ENCODE measurements at places on chromosomes 6 and 20. TPM values are rescaled to one million over a fixed set of nuclear protein-coding genes. Genes with fewer than 3 reads are reported as not detected.

ADGRF5 gene
- 32.4 TPM for total RNA-seq

ZBP1 gene
- 3.6 TPM for total RNA-seq

TSBP1 gene
- not detected for total RNA-seq

PCK1 gene
- total RNA-seq, result 131 TPM

DOK5 gene
- 5.4 TPM for total RNA-seq

C6orf141 gene
- total RNA-seq, result 5.0 TPM

AP5S1 gene
- total RNA-seq, result 14.1 TPM

PACRG gene
- 10.4 TPM for total RNA-seq

- H3K27ac ChIP-seq, result peak overlapping the region; percentile 50
- no peaks in the 10 kb centered on the region for H3K36me3 ChIP-seq
- no peaks in the 10 kb centered on the region for H3K4me1 ChIP-seq
- H3K4me3 ChIP-seq, result no peak overlapping the region
Observed at GRCh38 chr20:40293740-40294139, 395.3 kb downstream of the MAFB start.

DNA sequence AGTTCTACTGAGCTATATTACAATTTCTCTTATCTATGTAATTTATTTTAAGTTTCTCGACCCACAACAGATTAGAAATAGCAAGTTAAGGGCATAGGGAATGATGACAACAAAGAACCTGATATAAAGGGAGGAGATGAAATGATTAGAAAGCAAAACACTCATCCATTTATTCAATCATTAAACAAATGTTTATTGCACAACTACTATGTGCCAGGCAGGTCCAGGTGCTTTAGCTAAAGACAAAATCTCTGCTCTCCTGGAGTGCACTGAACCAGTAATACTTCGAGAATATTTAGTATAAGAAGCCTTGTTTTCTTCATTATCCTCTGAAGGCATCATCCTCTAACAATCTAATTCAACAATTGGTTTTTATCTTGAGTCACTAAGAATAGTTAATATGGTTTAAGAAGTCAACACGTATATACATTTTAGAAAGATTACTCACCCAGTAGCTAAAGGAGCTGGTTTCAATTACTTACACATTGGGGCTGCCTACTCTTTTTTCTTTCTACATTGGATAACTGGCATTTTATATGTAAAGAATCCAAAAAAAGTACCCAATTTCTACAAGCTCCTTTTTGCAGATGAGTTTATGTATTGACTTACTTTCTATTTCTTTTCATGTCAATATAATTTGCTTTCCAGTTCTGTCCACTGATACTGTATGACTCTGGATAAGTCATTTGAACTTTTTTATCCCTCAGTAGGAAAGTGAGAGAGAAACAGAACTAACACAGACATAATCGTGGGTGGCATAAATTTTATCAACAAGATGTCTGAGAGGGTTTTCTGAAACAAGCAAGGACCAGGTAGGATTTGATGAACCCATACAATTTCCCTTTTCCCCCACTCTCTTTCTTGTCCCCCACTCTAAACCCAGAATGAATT lies 312.6 kb downstream of the CLIC5 start:
- H3K4me3 ChIP-seq, result no peak overlapping the region
- H3K4me1 ChIP-seq, result no peaks in the 10 kb centered on the region
- H3K27ac ChIP-seq, result no peak overlapping the region

DNA sequence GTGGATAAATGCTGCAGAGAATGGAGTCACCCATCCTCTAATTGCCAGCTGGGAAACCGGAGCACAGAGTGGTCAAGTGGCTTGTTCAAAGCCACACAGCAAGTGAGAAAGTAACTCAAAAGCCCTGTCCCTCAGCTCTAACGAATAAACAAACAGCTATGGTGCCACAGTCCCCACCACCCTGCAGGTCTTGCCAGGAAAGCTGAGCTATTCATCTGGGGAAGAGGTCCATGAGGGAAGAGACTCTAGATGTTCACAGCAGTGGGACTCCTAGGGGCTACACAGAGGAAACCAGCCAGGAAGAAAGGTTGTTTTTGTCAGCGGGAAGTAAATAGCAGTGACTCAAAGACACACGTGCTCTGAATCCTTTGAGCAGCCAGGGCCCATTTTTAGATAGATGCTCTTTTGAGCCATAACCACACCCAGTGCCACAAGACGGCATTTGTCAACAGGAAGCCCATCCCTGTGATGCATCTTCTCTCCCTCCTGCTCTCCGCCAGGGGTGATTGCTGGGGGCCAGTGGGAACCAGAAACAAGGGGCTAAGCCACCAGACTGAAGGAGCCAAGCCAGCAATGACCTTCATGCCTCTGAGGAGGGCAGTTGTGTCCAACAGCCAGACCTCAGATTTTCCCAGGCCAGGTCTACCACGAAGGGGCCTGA lies 32.4 kb upstream of the TCP11 start:
- H3K27ac ChIP-seq, result no peak overlapping the region
- H3K4me3 ChIP-seq, result no peak overlapping the region
- no peaks in the 10 kb centered on the region for H3K27me3 ChIP-seq

DNA sequence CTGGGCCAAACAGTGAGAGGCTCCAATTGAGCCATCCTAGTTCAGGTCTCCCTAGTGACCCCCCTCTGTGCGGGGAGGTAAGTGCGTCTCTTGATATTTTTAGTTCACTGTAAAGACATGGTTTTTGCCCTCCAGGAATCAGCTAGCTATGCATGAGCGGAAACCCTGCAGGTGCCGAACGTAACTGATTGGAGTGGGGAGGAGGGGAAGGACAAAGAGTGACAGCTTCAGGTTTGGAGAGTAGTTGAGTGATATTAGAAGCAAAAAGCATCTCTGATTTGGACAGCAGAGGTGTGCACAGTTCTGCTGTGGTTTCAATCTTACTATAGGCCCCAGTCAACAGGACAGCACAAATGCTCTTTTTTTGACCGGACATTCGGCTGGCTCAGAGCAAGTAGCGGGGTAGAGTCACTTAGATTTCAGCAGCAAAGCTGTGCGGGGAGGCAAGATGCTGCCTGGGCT lies 31.8 kb downstream of the TBC1D7 start:
- no peaks in the 10 kb centered on the region for H3K4me1 ChIP-seq
- peaks cover 96% of the 10 kb centered on the region for H3K36me3 ChIP-seq
- no peak for DNase-seq
- no peaks in the 10 kb centered on the region for H3K27me3 ChIP-seq

- no peak overlapping the region for H3K27ac ChIP-seq
- no peak overlapping the region for H3K4me3 ChIP-seq
- no peaks in the 10 kb centered on the region for H3K27me3 ChIP-seq
- DNase-seq, result no peak
- H3K4me1 ChIP-seq, result no peaks in the 10 kb centered on the region
Observed at GRCh38 chr6:124995645-124996325, 33.5 kb downstream of the RNF217 start.

DNA sequence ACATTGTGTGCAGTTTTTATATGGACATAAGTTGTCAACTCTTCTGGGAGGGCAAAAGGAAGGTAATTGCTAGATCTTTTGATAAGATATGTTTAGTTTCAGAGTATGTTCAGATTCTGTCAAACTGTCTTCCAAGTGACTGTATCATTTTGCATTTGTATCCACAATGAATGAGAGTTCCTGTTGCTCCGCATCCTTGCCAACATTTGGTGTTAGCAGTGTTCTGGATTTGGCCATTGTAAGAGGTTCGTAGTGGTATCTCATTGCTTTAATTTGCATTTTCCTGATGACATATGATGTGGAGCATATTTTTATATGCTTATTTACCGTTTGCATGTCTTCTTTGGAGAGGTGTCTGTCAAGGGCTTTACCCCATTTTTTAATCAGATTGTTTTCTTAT lies 150.2 kb downstream of the CDKAL1 start:
- H3K36me3 ChIP-seq, result no peaks in the 10 kb centered on the region
- DNase-seq, result no peak
- no peak overlapping the region for H3K4me3 ChIP-seq
- H3K4me1 ChIP-seq, result peaks cover 13% of the 10 kb centered on the region
- no peak overlapping the region for H3K27ac ChIP-seq

DNA sequence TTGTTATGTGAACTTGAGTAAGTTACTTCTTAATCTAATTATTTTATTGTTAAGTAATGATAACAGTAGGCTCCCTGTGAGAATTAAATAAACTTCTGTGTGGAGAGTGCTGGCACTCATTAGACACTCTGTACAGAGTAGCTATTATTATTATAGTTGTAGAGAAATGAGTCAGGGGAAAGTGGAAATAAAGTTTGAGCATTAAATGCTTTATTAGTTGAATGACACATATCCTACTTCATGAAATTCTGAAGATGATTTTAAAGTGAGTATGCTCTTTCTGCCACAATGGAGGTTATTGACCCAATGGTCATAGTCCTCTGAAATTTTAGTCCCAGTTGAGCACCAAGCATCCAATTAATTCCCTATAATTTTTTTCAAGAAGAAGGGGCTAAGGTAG lies 5.9 kb downstream of the ECI2 start:
- H3K36me3 ChIP-seq, result peaks cover 6% of the 10 kb centered on the region
- H3K4me3 ChIP-seq, result no peak overlapping the region
- DNase-seq, result no peak
- peaks cover 20% of the 10 kb centered on the region for H3K4me1 ChIP-seq

- no peaks in the 10 kb centered on the region for H3K27me3 ChIP-seq
- H3K4me3 ChIP-seq, result no peak overlapping the region
- no peaks in the 10 kb centered on the region for H3K4me1 ChIP-seq
- no peaks in the 10 kb centered on the region for H3K36me3 ChIP-seq
- no peak overlapping the region for H3K27ac ChIP-seq
Observed at GRCh38 chr6:84685983-84686584, 78.3 kb downstream of the TBX18 start.

- no peaks in the 10 kb centered on the region for H3K27me3 ChIP-seq
- H3K4me1 ChIP-seq, result peaks cover 5% of the 10 kb centered on the region
- no peaks in the 10 kb centered on the region for H3K36me3 ChIP-seq
- no peak overlapping the region for H3K27ac ChIP-seq
Observed at GRCh38 chr6:37021356-37022129, 16.1 kb downstream of the FGD2 start.

DNA sequence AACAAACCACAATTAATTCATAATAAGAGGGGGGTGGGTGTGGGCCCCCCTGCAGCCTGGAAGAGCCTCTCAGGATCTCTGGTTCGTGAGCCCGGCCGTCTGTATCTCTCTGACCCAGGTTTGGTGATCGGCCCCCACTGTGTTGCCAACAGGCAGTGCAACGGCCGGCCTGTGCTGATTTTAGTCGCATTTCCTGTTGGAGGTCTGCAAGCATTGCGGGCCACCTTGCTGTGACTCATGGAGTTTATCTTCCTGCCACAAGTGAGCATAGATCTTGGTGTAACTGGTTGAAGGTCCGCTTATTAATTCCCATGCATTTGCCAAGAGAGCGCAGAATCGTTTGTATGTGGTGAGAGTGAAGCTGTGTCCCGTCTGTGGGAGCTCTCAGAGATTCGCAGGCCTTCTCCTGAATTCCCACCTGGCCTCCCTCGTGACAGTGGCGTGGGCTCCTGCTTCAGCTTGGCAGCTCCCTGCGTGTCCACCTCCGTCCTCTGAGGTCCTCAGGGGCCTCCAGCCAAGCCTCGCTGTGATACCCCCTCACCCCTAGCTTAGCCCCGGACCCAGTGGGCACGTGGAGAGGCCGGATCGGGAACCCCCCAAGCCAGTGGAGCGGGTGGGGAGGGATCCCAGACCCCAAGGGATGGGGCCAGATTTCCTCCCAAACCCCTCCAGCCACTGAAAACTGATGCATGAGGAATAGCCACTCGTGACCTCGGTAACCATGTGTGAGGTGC lies 269.8 kb downstream of the CDH4 start:
- no peak overlapping the region for H3K4me3 ChIP-seq
- no peaks in the 10 kb centered on the region for H3K36me3 ChIP-seq
- H3K27me3 ChIP-seq, result no peaks in the 10 kb centered on the region
- DNase-seq, result no peak
- no peaks in the 10 kb centered on the region for H3K4me1 ChIP-seq
- no peak overlapping the region for H3K27ac ChIP-seq

DNA sequence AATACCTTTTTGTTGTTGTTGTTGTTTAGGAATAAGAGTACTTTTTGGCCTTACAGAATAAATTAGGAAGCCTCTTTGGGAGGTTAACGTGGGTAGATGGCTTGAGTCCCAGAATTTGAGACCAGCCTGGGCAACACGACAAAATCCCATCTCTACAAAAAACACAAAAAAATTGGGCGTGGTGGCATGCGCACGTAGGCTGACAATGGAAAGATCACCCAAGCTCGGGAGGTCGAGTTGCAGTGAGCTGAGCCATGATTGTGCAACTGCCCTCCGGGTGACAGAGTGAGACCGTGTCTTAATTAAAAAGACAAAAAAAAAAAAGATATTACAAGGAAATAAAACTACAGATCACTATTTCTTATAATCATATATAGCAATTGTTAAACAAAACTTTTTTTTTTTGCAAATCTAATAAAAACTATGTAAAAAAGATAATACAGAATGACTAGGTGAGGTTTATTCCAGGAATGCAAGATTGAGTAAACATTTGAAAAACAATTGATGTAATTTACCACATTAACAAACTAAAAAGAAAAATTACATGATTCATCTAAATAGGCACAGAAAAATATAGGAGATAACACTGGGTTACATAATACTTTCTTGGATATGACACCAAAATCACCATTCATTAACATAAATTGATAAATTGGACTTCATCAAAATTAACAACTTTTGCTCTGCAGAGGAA lies 43.6 kb upstream of the ASCC3 start:
- no peaks in the 10 kb centered on the region for H3K36me3 ChIP-seq
- no peaks in the 10 kb centered on the region for H3K27me3 ChIP-seq
- no peaks in the 10 kb centered on the region for H3K4me1 ChIP-seq
- no peak overlapping the region for H3K27ac ChIP-seq
- no peak overlapping the region for H3K4me3 ChIP-seq
- no peak for DNase-seq

DNA sequence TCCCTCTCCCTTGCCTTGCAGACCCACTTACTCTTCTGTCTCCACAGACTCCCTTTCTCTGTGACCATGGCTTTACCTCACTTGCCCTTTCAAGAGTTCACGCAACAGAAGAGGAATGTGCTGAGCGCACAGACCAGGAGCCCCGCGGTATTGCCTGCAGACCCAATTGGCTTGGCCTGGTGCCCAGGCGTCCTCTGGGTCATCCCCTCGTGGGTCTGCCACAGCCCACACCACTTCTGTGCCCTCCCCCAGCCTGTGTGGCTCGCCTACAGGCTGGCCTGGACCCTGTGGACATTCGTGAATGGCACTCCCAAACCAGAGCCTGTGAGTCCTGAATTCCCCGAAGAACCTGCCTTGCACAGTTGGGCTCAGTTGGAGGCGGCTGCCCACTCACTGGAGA lies 15.3 kb upstream of the NINL start:
- no peaks in the 10 kb centered on the region for H3K36me3 ChIP-seq
- DNase-seq, result no peak
- no peak overlapping the region for H3K27ac ChIP-seq
- no peaks in the 10 kb centered on the region for H3K4me1 ChIP-seq
- no peaks in the 10 kb centered on the region for H3K27me3 ChIP-seq
- H3K4me3 ChIP-seq, result no peak overlapping the region

- no peaks in the 10 kb centered on the region for H3K4me1 ChIP-seq
- no peaks in the 10 kb centered on the region for H3K27me3 ChIP-seq
Observed at GRCh38 chr6:144395826-144396225, 110.7 kb downstream of the UTRN start.

GRCh38 chr6:105489216-105489530 lies 86.3 kb upstream of the PREP start:
- H3K4me1 ChIP-seq, result no peaks in the 10 kb centered on the region
- DNase-seq, result no peak
- H3K4me3 ChIP-seq, result no peak overlapping the region
- no peaks in the 10 kb centered on the region for H3K27me3 ChIP-seq

GRCh38 chr6:5697508-5697907 lies 309.2 kb downstream of the NRN1 start:
- DNase-seq, result no peak
- no peak overlapping the region for H3K4me3 ChIP-seq
- no peaks in the 10 kb centered on the region for H3K4me1 ChIP-seq
- no peaks in the 10 kb centered on the region for H3K36me3 ChIP-seq

Measured in tibial nerve (tissue), 4 donors.